ENCODE measurements at places on chromosomes 6 and 20.

- DNase-seq: no peak
Measured at GRCh38 chr6:5762561-5762968, 244.2 kb downstream of the NRN1 start.

GRCh38 chr6:107679457-107679856 is 144.7 kb downstream of the SCML4 start:
- DNase-seq: peak; percentile 46

DNA sequence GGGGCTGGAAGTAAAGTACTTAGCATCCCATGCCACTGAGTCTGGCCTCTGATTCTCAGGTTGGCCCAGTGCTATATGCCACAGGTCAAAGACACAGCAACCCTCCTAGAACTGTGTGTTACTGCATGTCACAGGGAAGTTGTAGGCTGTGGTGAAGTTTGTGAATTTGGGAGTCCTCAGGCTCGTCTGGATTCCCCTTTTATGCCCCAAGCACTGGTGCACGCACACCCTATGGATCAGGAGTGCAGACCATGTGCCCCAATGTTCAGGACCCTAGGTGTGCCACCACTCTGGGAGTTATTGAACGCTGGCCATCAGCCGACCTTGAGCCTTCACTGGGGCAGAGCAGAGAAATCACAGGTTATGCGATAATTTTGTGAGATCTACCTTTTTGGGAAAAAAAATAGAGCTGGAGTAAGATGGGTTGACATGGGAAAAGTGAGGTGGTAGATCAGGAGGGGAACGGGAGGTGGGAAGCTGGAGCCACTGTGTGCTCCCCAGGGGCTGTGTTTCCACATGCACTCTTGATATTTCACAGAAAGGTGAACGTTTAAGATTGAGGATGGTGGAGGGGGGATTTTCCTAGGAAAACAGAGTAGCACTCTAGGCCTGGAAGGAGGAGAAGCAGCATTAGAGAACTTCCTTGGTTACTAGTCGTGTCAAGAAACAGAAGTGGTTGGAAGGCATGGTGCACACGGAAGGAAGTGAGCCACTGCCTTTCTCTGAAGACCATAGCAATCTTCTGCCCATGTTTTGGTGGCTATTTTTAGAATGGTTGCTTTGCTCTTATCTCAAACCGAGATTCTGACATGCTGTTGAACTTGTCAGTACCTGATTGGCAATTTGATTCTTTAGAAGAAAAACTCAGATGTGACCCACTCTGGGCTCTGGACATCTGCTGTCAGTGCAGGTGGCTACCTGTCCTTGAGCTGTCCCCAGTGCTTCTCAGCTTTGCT is 44.1 kb downstream of the DUSP22 start:
- no peak for DNase-seq

DNA sequence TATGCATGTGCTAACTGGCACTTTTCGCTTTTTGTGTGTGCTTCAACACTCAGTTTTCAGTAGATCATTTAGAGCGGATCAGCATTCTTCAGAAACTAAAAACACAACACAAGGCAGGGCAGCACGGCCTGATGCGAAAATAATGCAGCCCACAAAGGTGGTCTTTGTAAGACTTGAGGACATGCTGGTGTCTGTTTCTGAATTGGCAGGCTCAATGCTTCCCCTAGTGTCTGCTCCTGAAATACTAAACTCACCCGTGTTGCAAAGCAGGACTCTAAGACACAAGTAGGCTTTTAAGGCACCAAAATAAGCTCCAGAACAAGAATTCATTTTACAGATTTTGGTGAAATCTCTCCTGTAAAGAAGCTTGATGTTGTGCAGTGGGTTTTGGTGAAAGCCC is 676.5 kb downstream of the TENT5A start:
- DNase-seq: no peak

- no peak for DNase-seq
Measured at GRCh38 chr6:43604174-43604573, 24.9 kb downstream of the GTPBP2 start.

DNA sequence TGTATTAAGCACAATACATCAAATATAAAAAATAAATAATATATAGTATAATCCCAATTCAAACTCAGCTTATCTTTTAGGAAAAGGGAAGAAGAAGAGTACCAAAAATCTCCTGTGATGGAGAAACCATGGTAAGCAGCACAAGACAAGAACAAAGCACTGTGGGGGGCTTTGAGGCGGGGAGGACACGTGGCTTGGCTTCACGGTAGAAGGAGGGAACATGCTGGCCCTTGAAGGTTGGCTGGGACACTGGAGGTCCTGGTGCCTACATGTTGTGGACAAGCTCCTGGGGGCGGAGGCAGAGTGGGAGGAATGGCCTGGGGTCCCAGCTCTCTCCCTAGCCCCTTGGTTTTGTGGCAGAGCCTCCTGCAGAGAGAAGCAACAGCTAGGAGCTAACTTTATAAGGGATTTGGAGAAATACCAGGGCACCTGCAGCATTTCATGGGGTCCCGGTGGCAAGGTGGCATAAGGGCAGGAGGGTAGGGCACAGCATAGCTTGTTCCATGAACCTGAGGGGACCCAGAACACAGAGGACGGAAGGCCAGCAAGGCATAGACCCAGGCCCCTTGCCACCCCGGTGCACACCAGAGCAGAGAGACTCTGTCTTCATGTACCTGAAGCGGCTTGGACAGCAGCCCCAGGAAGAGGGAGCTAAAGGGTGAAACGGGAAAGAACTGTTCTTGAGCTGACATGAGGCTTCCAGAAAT is 72.0 kb downstream of the LY86 start:
- DNase-seq: no peak

DNA sequence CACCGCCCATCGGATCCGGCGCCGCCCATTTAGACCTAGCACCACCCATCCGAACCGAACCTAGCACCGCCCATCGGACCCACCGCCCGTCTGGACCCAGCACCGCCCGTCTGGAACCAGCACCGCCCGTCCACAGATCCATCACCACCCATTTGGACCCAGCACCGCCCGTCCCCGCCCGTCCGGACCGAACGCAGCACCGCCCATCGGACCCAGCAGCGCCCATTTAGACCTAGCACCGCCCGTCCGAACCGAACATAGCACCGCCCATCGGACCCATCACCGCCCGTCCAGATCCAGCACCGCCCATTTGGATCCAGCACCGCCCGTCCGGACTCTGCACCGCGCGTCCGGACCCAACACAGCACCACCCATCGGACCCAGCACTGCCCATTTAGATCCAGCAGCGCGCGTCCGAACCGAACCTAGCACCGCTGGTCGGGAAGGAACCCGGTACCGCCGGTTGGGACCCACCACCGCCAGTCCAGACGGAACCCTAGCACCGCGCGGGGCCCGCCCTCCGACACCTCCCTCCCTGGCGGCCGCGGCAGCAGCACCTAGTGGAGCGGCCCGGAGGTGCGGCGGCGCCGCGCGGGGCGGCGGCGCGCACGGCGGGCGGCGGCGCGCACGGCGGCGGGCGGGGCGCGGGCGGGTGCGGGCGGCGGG is 348 bp upstream of the AFDN start:
- DNase-seq: peak; percentile 93

- DNase-seq: no peak
Measured at GRCh38 chr20:19428324-19428723, 215.9 kb downstream of the SLC24A3 start.

- no peak for DNase-seq
Measured at GRCh38 chr6:16413399-16413798, 175.0 kb downstream of the GMPR start.

DNA sequence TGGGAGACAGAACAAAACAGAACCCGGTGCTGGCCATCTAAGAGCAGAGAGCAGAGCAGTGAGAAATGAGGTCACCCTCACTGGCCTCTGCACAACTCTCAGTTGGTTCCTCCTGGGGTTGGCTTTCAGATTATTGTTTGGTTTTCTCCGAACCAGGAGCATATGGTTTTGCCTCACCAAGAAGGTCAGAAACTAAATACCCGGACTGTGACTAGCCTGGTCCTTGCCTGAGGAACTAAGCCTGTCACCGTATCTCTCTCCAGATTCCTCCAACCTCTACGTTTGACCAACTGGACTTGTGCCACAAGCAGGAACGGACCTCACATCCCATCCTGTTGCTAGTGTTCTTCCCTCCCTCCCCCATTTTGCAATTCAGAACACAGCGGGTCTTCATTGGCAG is 450.4 kb upstream of the JARID2 start:
- DNase-seq: no peak

DNA sequence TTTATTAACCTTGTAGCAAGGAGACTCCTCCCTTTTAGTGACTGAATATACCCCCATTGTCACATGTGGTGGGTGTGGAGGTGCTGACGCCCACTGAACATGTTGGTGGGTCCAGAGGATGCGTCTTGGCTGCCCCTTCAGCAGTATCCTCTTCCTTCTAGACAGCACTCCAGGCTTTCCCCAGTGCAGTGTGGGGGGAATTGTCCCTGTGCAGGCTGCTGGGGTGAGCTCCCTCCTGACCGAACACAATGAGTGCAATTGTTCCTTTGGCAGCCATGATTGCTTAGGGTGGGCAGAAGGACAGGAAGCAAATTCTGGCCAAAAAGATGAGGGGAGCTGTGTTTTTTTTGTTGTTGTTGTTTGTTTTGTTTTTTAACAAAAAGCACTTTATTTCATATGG is 209.3 kb upstream of the PDE10A start:
- DNase-seq: no peak

GRCh38 chr20:37647946-37648345 is 45.9 kb upstream of the CTNNBL1 start:
- DNase-seq: no peak

DNA sequence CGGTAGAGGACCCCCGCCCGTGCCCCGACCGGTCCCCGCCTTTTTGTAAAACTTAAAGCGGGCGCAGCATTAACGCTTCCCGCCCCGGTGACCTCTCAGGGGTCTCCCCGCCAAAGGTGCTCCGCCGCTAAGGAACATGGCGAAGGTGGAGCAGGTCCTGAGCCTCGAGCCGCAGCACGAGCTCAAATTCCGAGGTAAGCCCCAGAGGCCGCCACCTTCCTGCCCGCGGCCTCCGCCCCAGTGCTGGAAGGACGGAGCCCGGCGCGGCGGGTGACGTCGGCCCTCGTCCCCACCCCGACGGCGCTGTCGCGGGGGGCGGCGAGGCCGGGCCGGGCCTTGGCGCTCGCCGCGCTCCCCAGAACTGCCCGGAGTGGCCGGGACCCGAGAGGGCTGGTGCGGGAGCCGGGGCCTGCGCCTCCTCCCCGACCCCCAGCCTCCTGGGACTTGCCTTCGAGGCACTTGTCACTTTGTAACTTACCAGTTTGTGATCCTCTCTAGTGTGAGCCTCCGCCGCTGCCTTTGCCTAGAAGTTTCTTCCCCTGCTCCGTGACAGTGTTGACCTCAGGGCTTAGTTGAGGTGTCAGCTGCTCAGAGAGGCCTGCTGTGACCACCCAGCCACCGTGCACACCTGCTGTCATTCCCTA is 417 bp downstream of the VAPB start:
- peak; percentile 79 for DNase-seq

GRCh38 chr20:59751075-59751711 is 146.9 kb downstream of the PHACTR3 start:
- peak; percentile 87 for DNase-seq

DNA sequence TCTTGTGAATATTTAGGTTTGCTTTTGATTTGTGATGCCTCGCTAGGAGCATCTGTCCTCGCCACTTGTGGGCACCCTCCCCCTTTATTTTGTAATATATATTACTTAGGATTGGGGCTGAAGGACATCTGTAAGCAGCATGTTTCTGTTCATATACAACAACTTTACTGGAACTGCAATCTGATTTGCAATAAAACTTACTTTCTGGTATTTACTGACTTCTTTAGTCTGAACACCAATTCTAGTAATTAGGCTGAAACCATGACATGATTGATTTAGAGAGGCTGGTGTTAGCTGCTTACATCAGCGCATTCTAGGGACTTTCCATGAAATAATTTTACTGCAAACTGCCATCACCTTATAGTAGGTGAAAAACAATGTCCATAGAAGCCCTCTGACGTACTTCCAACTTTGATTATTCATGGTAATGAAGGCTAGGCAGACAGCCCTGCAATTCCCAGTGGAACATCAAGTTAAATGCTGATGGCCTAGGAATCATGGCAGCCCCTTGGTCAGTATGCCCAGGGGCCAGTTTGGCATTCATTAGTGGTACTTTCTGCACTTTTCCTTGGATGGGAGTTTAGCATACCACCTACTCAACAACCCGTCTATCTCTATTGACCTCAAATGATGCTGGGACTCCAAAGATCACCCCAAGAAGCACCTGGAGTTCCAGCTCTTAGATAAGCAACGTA is 132.9 kb upstream of the MCHR2 start:
- DNase-seq: no peak

GRCh38 chr6:25447570-25447929 is 168.4 kb downstream of the CARMIL1 start:
- no peak for DNase-seq
